ENCODE measurements at places on chromosomes 13 and 19.

DNA sequence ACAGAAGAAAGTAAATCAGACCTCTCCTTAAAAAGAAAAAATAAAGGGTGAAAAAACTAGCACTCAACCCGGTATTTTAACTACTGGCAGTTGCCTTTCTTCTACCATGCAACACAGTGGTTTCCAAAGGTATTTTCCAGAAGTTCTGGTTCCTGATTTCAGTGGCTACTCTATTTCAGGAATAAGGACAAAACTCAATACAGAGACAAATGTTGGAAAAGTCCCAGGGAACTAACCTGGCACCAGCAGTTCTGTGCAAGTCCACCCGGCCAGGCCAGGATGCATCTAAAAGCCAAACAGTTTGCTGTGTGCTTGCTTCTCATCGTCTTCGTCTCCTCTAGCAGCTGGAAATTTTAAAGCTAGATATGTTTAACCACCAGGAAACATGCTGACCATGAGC, 52.5 kb downstream of the FOXO1 start:
- DNase-seq = no peak

- no peak for DNase-seq
These were observed 4.9 kb upstream of the SMIM17 start for GRCh38 chr19:56637976-56638555.

GRCh38 chr13:75399168-75399878, 82.6 kb downstream of the TBC1D4 start:
- DNase-seq = no peak

DNA sequence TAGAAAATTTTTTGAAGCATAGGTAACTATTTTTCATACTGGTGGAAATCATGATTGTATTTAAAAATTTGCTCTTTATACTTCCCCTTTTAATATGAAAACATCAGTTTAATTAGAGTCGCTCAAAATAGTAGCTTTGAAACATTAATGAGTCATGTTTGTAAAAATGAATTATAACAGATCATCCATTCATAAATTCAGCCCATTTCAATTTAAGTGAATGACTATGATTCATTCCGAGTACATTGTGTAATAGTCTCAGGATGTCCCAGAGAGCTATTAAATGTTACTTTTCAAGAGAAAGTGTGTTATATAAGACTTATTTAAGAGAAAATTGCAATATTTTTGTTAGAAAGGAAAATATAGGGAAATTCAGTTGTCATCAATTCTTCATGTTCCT, 111.0 kb downstream of the FNDC3A start:
- DNase-seq = no peak

- DNase-seq = no peak
These were observed 6.2 kb downstream of the KLF5 start for GRCh38 chr13:73065036-73065435.

DNA sequence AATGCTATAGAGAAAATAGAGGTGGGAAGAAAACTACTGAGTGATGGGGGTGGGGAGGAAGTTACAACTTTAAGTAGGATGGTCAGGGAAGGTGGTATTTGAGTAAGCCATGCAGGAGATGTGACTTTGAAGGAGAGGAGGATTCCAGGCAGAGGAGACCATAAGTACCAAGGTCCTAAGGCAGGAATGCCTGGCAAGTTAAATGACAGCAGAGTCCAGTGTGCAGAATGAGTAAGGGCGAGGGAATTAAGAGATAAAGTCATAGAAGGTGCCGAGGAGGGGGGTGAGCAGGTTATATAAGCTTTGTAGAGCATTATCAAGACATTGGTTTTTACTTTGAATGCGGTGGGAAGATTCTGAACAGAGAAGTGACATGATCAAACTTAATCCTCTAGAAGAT, 43.2 kb upstream of the WDFY2 start:
- no peak for DNase-seq

GRCh38 chr19:50486823-50487515, 10.3 kb upstream of the GARIN5A start:
- no peak for DNase-seq

- peak; percentile 71 for DNase-seq
These were observed 155.9 kb upstream of the KLF12 start for GRCh38 chr13:74289861-74290773.

GRCh38 chr19:3543150-3544057, 4.4 kb downstream of the TEKTIP1 start:
- DNase-seq = no peak

GRCh38 chr19:45542234-45542668, 35.0 kb downstream of the VASP start:
- no peak for DNase-seq

DNA sequence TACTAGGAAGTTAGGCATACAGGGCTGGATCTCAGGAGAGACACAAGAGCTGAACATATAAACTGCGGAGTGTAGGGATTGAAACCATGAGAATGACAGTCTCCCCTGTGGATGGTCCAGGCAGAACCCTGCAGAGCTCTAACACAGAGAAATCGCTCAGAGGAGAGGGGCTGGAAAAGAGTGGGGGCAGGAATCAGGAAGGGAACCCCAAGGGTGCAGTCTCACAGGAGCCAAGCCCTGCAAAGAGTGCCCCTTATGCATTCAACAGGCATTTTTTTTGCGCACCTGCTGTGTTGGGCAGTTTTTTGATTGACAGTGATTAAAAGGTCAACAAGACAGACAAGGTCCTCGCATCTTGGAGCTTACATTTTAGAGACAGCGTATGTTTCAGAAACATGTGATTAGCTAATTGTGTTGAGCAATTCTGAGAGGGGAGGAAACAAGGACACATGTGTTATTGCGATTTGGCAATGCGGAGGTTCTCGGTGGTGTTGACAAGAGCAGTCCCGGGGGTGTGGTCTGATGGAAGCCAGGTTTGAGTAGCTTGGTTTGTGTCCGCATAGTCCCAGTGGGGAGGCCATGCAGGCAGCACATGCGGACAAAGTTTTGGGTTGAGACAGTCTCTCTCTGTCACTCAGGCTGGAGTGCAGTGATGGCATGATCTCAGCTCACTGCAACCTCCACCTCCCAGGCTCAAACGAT, 182.6 kb upstream of the IRS2 start:
- no peak for DNase-seq

DNA sequence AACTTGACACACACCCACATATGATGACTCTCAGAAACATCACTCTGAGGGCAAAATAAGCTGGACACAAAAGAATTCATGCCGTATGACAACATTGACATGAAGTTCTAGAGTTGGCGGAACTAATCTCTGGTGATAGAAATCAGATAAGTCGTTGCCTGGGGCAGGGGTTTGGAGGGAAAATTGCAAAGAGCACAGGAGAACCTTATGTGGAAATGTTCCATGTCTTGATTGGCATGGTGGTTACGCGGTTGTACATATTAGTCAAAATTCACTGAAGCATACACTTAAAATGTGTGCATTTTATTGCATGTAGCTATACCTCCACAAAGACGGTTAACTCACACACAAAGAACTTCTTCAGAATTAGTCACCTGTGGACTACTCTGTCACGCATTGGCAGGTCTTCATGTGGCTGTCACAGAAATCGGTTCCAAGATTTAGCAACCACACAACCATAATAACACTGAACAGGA, 137.8 kb upstream of the GJB6 start:
- DNase-seq = no peak

- DNase-seq = no peak
These were observed 36.8 kb downstream of the ERICH4 start for GRCh38 chr19:41479757-41480191.

DNA sequence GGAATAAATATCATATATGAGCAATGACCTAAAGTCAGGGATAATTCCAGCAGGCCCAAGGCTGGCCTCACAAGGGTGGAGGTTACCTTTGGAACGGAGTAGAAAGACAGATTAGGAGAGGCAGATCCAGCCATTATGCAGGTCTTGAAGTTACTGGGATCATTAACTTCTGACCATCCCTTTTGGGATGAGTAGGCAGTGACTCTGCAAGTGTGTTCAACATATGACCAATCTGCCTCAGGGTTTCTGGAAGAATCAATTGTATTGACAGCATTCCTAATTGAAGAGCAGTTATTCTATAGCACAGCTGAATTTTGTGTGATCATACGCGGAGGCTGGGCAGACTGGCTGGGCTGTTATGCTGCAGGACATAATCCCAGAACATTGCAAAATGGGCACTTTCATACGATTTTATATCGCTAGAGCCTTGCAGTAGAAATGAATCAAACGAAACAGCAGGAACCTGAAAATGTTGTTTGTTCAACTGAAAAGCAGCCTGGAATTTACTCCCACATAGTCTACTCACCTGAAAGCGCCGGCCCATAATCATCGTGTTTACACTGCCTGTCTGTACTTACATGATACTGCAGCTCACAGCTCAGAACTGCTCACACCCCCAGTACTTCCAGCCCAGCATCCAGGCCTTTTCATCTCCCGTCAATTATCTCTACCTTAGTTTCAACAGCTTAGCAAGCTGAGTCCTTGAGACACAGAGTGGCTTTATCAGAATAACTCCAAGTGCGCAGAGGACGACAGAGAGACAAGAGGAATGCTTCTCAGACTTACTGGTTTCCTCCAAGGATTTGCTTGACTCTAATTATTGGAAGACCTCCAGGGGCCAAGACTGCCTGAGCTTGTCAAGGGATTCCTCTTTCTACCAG, 556.1 kb downstream of the EFNB2 start:
- DNase-seq = peak; percentile 94

- no peak for DNase-seq
These were observed 51.7 kb upstream of the SERP2 start for GRCh38 chr13:44321961-44322360.

GRCh38 chr19:977058-977464, 7.1 kb upstream of the WDR18 start:
- no peak for DNase-seq

- no peak for DNase-seq
These were observed 11.3 kb downstream of the POSTN start for GRCh38 chr13:37587236-37587635.

GRCh38 chr13:38308736-38309135, 40.9 kb upstream of the UFM1 start:
- no peak for DNase-seq

DNA sequence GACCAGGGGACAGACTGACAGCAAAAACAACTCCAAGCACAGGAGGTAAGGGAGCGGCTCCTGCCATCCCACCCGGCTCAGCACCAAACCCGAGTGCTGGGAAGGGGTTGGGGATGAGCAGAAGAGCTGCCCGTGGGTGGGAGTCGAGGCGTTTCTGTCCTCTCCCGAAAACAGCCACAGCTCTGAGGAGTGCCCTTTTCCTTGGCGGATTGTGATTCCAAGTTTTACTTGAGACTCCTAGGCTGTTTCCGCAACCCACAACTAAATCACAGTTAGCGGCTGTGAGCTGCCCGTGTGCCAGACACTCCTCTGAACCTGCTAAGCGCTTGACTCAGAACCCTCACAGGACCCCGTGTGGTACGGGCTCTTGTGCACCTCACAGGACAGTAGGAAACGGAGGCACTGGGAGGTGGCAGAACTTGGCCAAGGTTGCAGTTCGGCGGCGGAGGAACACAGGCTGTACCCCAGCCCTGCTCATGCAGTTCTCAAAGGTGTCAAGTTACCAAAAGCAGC, 21.4 kb downstream of the CFAP97D2 start:
- no peak for DNase-seq

DNA sequence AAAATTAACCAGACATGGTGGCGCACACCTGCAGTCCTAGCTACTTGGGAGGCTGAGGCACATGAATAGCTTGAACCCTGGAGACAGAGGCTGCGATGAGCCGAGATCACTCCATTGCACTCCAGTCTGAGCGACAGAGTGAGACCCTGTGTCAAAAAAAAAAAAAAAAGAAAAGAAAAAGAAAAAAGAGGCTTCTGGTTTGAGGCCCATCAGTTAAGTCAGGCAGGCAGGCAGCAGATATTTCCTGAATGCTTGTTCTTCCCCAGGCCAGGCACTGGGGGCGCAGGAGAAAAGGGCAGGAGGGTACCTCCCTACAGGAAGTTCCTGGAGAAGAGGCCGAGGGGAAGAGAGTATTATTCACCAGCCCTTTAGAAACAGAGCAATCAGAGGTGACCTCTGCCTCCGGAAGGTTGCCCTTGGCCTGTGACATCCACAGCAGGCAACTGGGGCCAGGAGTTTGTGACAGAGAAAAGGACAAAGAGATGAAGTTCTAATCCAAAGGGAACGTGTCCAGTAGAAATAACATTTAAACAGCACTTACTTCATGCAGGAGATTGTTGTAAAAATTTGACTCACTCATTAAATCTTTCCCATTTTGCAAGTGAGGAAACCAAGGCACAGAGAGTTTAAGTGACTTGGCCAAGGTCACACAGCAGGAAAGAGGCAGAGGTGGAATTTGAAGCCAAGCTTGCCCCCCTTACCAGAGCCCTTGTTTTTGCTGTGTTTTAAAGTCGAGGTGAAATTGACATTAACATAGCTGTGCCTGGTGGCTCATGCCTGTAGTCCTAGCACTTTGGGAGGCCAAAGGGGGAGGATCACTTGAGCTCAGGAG, 4.3 kb upstream of the RLN3 start:
- DNase-seq = no peak

All from NCI-H2081 (cell line).